Activated CD8-positive, alpha-beta memory T cell treated with anti-CD3 and anti-CD28 coated beads, Interleukin-2, amount 50 U/mL, for 4 hours (primary cell): ENCODE measurements at places on chromosomes 5 and 9.

GRCh38 chr5:80916676-80917075 is 43.5 kb upstream of the RASGRF2 start:
- no peak for DNase-seq

DNA sequence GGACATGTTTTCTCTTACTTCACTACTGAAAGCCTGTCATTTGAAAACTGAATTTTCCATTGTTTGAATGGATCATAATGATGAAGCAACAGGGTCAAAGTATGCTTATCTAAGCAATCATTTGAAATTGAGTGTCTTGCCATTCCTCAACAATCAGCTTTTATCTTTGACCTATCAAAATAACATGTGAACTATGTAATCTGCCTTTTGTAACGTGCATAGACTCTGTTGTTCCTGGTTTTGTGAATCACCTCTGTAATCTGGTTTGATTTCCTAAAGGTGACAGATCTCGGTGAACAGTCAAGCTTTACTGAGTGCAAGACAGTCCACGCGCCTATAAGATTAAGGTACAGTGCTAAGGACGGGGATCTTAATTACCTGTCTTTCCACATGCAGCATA is 3.3 kb downstream of the MEF2C start:
- DNase-seq: no peak

GRCh38 chr5:124333298-124333979 is 413.0 kb downstream of the ZNF608 start:
- DNase-seq: no peak

DNA sequence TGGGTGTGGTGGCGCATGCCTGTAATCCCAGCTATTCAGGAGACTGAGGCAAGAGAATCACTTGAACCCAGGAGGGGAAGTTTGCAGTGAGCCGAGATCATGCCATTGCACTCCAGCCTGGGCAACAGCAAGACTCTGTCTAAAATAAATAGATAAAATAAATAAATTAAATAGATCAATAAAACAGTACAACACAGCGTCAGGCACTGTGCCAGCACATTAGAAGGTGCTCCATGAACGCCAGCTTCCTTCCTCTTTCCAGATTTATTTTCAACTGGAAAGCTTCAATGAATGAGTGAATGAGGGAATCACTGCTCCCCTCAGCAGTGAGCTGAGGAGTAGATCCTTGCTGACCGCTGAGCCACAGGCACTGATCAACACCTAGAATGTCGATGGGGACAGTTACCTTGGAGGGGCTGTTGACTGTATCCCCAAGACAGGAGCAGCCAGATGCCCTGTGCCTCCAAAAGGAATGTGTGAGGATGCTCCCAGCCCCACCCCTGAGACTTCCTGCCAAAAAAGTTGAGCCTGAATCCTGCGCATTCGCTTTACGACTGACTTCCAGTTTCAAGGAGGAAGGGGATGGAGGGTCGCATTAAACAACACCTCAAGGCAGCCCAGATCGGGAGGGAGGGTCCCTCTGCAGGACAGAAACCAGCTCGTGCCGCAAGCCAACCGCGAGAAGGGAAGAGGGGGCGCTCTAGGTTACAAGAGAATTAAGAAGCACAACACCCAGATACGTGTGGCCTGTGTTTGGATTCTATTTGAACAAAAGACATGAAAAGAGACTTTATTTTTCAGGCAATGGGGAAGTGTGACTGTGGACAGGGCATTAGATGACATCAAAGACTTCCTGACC is 54.0 kb upstream of the CNOT6 start:
- DNase-seq: no peak

DNA sequence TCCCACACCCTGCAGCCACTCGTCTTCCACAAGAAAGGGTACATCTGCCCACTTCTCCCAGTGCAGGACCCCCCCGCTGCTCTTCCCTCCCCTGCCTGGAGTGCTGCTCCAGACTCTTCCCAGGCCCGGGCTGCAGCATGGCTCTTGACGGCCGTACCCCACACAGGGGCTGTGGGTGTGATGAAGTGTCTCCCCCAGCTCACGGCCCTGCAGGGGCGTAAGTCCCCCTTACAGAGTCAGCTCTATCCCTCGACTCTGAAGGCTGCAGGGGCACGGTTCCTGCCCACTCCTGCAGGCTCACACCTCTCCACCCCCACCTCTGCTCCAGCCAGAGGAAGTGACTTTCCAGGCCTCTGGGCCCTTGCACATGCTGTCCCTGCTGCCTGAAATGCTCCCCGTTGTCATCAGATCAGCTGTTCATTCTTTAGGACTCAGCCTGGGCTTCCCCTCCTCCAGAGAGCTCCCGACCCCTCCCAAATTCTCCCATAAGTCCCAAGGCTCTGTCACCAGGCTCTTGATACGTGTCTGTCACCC is 180.6 kb upstream of the IER5L start:
- no peak for DNase-seq
